ENCODE measurements at places on chromosomes 16 and 17.

- no peak for DNase-seq
Observed at GRCh38 chr16:8631818-8632465, 10.4 kb downstream of the METTL22 start.

GRCh38 chr17:79305376-79305767, 230.7 kb downstream of the ENGASE start:
- DNase-seq = no peak

GRCh38 chr16:86574646-86575045, 3.7 kb upstream of the FOXL1 start:
- no peak for DNase-seq

DNA sequence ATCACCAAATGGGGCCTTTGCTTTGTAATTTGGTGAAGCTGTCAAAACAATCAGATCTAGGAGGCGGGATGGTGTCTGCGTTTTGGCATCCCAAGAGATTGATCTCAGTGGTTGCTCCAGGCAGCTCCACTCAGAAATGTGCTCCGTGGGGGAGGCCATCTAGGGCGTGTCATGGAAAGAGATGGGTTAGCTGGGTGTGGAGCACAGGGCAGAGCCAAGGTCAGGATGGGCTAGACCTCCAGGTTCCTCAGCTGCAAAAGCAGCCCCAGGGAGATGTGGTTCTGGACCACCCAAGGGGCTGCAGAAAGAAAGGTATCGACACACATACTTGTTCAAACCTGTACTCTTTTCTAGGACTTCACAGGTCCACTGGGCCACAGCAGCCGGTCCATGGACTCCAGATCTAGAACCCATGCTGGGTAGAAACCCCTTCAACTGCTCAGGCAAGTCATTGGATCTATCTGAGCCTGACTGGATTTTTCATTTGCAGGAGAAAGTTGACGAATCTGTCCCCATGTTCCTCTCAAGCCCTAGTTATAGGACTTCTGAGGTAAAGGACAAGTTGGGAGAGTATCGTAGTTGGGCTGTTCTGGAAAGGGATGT, 270.2 kb upstream of the RPL38 start:
- no peak for DNase-seq

Measured in Caki2 (cell line).